CD4-positive, alpha-beta memory T cell (primary cell): ENCODE measurements at places on chromosomes 3 and 15.

DNA sequence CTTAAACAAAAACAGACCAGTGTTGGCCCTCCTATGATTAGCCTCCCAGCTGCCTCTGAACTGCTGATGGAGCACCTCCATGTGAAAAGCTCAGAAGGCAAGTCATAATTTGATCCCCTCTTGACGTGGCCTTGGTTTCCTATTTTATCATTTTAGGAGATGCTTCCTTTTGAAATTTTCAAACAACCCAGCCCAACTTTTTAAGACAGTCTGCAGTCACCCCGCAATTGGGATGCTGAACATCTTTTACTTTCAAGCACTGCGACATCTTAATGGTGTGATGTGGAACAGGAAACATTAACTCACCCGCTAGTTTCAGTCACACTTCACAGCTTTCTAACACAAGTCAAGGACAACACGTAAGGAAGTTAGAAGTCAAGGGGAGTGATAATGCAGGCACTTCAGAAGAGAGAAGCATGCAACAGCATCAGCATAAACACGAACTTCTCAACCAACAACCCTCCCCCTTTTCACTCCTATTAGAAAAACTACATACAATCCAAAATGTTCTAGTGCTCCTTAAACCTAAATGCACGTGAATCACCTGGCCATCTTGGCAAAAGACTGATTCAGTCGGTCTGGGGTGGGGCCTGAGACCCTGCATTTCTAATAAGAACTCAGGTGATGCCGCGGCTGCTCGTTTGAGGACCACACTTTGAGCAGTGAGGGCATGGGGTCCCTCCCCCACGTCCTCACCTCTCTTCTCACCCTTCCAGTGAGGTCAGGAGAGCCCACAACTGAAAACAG lies 161.5 kb downstream of the FOXP1 start:
- peak; percentile 55 for DNase-seq

- no peak for DNase-seq
These were observed 593.3 kb upstream of the KCNMB2 start for GRCh38 chr3:177942911-177943310.

- no peak for DNase-seq
These were observed 150.6 kb upstream of the TGFBR2 start for GRCh38 chr3:30455840-30456239.

GRCh38 chr3:43153216-43154083 lies 47.6 kb upstream of the POMGNT2 start:
- no peak for DNase-seq

DNA sequence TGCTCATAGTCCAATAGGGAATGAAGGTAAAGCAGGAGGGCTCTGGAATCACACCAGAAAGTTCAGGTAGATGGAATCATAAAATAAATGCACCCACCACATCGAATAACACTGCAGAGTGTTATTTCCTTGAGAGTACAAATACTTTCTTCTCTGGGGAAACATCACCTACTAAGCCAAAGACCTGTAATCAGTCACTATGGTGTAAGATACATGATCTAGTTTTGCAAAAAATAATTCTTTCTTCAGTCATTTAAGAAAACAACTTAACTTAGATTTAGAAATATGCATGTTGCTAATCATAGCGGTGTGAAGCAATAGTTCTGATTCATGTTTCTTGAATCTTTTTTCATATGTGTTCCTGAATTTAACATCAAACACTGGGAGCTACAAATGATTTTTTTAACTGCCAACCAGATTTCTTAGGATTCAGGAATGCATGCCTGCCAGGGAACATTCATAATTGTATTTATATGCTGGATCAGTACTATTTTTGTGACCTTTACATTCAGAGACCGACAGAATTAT lies 40.2 kb upstream of the MEIS2 start:
- DNase-seq = no peak

- no peak for DNase-seq
These were observed 34.9 kb upstream of the CLK3 start for GRCh38 chr15:74580538-74581350.

GRCh38 chr3:100104442-100104798 lies 9.9 kb downstream of the FILIP1L start:
- DNase-seq = no peak

- DNase-seq = no peak
These were observed 259.1 kb downstream of the KCNMB2 start for GRCh38 chr3:178795349-178795748.

- DNase-seq = no peak
These were observed 2.3 kb upstream of the SLC2A2 start for GRCh38 chr3:171028779-171029232.

DNA sequence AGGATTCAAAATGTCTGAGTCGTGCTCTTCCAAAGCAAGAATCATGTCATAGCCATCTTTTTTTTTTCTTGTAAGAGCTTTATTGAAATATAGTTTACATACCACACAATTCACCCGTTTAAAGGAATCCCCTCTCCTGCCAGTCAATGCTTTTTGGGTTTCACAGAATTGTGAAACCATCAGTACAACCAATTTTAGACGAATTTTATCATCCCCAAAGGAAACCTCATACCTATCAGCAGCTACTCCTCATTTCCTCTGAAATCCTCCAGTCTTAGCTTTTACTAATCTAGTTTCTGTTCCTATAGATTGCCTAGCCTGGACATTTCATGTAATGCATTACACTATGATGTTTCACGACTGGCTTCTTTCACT lies 39.6 kb downstream of the ADIPOQ start:
- DNase-seq = no peak

- no peak for DNase-seq
These were observed 230.5 kb downstream of the PDZRN3 start for GRCh38 chr3:73394240-73394639.

GRCh38 chr15:95368191-95368590 lies 962.3 kb upstream of the NR2F2 start:
- no peak for DNase-seq
